ENCODE measurements at places on chromosomes 2 and 18.

DNA sequence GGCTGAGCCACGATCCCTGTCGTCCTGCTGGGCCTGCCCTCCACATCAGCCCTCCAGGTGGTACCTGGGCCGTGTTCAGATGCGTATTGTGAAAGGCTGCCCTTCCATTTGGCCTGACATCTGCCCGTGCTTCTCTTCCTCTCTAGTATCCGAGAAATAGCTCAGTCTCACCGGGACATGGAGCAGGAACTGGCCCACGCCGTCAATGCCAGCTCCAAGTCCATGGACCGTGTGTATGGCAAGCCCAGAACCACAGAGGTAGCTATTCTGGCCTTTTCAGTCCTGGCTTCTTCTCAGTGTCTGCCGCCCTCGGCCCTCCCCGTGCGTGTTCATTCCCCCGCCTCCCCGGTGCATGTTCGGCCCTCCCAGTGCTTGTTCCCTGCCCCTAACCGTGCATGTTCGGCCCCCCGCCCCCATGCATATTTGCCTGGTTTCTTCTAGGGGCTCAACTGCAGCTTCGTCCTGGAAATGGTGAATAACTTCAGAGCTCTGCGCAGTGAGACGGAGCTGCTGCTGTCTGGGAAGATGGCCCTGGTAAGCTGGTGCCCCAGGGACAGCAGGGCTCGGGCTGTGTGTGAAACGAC, 104.3 kb downstream of the USP40 start:
- no peak for DNase-seq

DNA sequence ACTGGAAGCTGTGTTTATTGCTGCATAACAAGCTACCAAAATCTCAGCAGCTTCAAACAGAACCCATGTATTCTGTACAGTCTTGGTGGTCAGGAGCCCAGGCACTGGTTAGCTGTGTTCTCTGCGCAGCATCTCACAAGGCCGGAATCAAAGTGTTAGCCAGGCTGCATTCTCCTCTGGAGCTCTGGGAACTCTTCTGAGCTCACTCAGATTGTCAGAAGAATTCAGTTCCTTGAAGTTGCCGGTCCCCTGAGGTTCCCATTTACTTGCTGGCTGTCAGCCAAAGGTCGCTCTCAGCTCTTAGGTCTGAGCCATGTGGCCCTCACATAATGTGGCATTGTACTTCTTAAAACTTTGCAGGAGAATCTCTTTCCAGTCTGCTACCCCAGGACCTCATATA, 123.6 kb upstream of the SMIM21 start:
- peak; percentile 39 for DNase-seq

- DNase-seq = no peak
These were observed 87.2 kb downstream of the L3MBTL4 start for GRCh38 chr18:6327485-6327884.

DNA sequence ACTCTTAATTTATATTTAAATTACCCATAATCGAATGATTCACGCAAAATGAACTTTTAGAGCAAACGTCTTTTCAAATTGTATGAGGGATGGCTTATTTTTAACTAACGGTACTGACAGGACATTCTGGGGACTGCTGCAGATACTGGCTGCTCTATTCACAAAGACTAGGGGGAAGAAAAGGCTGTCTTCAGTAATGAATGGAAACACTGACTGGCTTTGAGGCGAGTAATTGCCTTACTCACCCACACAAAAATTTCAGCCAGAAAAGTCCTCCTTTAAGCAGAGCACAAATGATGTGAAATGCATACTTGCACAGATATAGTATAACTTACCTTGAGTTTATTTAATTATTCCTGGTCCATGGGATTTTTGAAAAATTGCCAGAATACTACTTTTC, 852.6 kb downstream of the DPP10 start:
- DNase-seq = no peak

- no peak for DNase-seq
These were observed 296.5 kb downstream of the NOL4 start for GRCh38 chr18:33928231-33928630.

GRCh38 chr2:200383380-200384110, 77.1 kb downstream of the SPATS2L start:
- DNase-seq = peak; percentile 2

DNA sequence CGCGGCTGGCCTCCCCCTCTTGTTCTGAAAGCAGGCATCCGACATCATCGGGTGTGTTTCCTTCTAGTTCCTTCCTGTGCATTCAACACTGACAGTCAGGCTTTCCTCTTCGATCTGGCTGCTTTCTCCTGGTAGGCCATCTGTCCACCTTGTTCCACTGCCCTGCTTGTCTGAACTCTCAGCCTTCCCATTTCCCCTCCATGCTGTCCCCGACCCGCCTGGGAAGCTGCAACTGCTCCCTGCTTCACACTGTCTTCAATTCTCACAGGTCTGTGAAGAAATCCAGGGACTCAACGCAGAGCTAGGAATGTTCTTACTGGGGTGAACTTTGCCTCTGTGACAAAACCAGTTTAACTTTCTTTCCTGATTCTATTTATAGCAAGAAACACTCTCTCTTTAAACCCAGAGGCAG, 43.0 kb downstream of the KIF3C start:
- DNase-seq = no peak

DNA sequence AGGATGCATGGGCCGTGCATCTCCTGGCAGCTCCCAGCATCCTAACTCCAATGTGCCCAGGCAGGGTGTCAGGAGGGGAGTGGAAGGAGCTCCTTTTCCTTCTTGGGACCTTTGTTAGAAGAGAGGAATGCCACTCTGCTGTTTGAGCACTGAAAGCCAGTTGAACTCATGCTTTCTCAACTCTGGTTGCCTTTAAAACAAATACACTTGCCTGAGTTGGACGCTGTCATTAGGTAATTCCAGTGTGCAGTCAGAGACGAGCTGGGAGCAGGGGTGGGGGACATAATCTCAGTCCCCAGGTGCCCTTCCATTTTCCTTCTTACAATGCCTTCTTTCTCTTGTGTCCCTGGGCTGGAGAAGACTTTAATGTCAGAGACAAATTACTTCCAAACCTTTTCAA, 44.4 kb upstream of the IL1R2 start:
- no peak for DNase-seq

- no peak for DNase-seq
These were observed 114.2 kb downstream of the SRBD1 start for GRCh38 chr2:45496869-45497268.
